ENCODE measurements at places on chromosomes 4 and X.

GRCh38 chrX:67543818-67544217, at the start of gene AR:
AR (plus strand) TSS chrX:67544021; CDS start chrX:67545147, 1,126 bp downstream.
- DNase-seq: no peak

- no peak for DNase-seq
Measured at GRCh38 chr4:112416464-112416863, 99.5 kb downstream of the NEUROG2 start.

- peak; percentile 8 for DNase-seq
Measured at GRCh38 chr4:105572296-105572695, 19.9 kb downstream of the ARHGEF38 start.

- no peak for DNase-seq
Measured at GRCh38 chr4:154854362-154854761, 73.3 kb downstream of the RBM46 start.

DNA sequence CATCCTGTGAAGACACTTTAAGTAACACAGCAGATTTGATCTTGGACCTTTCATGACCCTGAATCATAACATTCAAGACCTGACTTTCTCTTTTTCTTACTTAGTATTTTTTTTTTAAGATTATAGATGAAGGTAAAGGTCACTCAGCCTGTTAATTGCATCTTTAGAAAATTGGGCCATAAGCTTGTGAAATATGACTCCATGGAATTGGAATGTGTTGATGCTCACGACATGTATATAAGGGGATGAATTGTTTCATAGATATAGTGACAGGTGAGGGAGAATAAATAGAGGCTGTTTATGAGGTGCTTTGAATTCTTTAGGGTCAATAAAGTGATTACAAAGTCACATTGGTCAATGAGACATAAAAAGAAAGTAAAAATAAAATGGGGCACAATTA, 27.7 kb upstream of the HS3ST1 start:
- DNase-seq: peak; percentile 41

DNA sequence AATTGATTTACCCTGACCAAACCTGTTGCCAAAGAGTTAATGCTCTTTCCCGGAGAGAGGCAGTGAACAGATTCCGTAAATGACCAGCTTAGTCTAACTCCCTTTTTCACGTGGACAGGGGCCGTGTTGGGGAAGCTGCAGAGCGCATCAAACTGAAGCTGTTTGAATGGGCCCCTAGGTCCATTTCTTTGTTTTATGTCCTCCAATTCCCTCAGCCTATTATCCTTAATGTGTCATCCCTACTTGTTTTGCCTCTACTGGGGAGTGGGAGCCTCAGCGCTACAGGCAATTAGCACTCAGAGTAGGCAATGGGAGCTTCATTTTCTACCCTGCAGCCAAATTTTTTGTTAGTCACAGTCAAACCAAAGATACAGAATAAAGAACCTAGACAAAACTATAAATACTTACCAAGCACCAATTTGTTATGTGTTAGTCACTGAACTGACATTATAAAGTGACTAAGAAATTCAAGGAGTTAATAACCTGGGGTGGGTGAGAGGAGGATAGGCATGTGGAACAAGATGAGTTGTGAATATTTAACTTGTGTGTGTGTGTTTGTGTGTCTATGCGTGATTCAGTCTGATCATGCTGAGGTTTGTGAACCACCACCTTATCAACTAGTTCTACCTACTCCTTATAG, 417.4 kb downstream of the PACRGL start:
- peak; percentile 16 for DNase-seq

DNA sequence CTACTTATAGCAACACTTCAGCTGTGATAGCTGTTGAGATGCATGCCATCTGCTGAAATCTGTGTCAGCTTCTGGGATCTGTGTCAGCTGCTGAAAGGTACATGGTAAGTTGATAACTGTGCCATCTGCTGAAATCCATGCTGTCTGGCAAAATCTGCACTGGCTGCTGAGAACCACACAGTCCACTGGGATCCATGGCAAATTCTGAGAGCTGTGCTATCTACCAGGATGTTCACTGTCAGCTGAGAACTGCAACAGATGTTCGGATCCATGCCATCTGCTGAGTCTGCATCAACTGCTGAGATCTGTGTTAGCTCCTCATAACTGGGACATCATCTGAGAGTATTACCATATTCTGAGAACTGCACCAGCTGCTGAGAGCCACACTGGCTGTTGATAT, 430.5 kb upstream of the POU3F4 start:
- no peak for DNase-seq

GRCh38 chrX:70481471-70482270, 37.0 kb downstream of the DLG3 start:
- no peak for DNase-seq

DNA sequence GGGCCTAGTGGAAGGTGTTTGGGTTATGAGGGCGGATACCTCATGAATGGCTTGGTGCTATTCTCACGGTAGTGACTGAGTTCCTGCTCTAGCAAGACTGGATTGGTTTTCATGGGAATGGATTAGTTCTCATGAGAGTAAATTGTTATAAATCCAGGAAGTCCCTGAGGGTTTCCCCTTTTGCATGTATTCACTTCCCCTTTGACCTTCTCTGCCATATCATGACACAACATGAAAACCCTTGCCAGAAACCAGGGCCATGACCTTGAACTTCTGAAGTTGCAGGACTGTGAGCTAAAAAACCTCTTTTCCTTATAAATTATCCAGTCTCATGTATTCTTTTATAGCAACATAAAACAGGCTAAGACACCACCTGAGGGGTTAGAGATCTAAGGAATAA, 529.7 kb upstream of the RPS6KA3 start:
- no peak for DNase-seq

GRCh38 chr4:121712001-121712651, 15.3 kb upstream of the ANXA5 start:
- no peak for DNase-seq

GRCh38 chrX:141969706-141970105, 66.0 kb downstream of the MAGEC1 start:
- no peak for DNase-seq

DNA sequence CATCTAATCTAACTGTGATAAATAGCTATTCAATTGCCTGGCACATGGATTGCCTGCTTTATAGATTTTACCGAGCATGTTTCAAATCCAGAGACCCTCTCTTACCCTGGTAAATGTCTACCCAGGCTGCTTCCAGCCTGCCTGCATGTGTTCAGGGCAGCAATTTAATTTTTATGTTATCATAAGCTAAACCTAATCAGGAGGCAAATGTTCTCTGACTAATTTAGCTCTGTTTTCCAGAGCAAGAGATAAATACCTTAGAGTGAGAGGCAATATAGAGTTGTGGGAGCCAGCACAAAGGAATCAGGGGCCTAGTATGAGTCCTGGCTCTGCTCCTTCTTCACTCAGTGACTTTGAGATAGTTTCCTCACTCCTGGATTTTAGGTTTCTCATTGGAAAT, 37.7 kb downstream of the PARM1 start:
- DNase-seq: no peak

- DNase-seq: no peak
Measured at GRCh38 chr4:52477191-52477780, 181.8 kb downstream of the USP46 start.

- no peak for DNase-seq
Measured at GRCh38 chrX:130228871-130229270, 39.8 kb downstream of the ZNF280C start.

GRCh38 chr4:45183905-45184304, 457.5 kb upstream of the GNPDA2 start:
- no peak for DNase-seq

DNA sequence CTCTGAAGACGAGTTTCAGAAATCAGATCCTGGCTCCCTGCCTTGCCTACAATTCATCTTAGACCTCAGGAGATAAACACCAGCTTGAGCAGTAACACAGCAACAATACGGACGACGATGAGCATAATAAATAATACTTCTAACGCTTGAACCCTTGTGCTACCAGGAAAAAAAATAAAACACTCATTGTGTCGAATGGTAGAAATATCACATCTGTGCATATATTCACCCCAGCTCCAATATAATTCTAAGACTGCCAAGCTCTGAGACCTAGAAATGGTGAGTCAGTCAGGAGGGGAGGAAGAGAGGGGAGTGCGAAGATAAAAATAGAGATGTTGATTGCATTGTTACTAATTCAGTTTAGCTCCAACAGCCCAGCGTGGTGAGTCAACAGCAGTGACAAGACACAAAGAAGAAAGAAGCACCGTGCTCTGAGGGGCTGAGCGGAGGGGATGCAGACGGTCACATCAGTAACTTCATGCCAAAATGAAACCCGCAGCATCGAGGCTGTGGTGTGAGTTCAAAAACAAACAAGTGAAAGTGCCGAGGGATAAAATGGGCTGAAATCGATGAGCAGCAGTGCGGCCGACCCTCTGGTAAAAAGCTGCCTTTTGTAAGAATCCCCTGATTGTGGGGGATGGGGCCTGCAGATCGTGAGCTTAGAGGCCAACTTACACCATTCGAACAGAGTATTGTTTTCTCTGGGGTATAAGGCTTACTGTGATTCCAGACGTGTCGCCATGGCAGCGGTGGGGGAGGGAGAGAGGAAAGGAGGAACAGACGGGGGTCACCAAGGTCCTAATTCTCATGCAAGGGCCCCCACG, 150.4 kb downstream of the MGST2 start:
- DNase-seq: no peak

GRCh38 chrX:85243761-85244449, at the start of the genes SATL1 and ZNF711:
SATL1 (minus strand) TSS chrX:85243779; CDS start chrX:85108968, 134,811 bp downstream.
ZNF711 (plus strand) TSS chrX:85243991; CDS start chrX:85247573, 3,582 bp downstream.
- peak; percentile 56 for DNase-seq

- no peak for DNase-seq
Measured at GRCh38 chrX:3345281-3346191, 916 bp downstream of the MXRA5 start.

DNA sequence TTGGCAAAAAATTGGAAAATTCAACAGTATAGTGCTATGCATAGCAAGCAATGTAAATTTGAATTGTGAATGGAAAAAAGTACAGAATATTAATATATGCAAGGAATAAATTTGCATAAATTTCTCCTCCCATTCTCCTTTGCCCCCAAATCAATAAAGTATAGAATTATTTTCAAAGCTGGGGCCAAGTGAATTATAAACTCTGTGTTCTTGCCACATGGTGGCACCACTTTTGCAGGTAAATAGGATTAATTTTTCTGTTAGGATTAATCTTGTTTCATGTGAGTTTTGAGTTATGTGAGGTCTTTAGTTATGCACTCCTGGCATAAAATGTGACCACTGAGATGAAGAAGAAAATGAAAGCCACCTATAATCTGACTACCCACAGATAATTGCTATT, 19.9 kb downstream of the COPS4 start:
- DNase-seq: no peak

GRCh38 chr4:6576512-6576911, 1.5 kb downstream of the MAN2B2 start:
- no peak for DNase-seq

GRCh38 chr4:148060264-148061140, 328.6 kb downstream of the ARHGAP10 start:
- no peak for DNase-seq

DNA sequence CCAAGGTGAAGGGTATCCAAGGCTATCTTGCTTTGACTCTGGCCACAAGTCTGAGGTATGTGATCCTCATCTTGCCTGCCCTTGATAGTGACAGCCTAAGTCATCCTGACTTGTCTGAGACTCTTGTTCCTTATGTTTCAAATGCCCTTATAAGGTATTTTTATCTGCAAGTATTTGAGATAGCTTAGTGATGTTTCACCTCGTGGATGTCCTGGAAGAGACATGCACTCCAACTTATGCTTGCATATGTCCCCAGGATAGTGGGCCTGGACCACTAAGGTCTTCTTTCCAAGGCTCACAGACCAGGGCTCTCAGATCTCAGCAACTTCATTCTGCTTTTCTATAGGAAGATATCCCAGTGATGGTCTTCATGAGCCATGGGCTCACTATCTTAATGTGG, 120.5 kb upstream of the WDR1 start:
- no peak for DNase-seq

DNA sequence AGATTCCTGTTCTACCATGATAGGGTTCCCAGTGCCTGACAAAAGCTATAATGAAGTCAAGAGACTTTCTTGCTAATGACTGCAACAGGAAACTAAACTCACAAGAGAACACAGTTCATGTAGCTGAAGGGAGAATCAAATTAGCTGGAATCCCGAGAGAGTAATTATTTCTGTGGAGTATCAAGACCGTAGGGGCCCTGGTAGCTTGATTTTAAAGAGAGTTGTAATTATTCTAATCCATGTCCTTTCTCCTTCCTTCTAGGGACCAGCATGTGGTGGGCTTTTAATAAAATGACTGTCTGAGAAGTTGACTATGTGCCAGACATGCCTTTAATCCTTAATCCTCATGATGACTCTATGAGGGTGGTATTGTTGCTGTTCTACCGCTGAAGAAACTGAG, 1.7 kb upstream of the TRPC5OS start:
- no peak for DNase-seq

GRCh38 chr4:148226341-148226740, 215.9 kb downstream of the NR3C2 start:
- no peak for DNase-seq

DNA sequence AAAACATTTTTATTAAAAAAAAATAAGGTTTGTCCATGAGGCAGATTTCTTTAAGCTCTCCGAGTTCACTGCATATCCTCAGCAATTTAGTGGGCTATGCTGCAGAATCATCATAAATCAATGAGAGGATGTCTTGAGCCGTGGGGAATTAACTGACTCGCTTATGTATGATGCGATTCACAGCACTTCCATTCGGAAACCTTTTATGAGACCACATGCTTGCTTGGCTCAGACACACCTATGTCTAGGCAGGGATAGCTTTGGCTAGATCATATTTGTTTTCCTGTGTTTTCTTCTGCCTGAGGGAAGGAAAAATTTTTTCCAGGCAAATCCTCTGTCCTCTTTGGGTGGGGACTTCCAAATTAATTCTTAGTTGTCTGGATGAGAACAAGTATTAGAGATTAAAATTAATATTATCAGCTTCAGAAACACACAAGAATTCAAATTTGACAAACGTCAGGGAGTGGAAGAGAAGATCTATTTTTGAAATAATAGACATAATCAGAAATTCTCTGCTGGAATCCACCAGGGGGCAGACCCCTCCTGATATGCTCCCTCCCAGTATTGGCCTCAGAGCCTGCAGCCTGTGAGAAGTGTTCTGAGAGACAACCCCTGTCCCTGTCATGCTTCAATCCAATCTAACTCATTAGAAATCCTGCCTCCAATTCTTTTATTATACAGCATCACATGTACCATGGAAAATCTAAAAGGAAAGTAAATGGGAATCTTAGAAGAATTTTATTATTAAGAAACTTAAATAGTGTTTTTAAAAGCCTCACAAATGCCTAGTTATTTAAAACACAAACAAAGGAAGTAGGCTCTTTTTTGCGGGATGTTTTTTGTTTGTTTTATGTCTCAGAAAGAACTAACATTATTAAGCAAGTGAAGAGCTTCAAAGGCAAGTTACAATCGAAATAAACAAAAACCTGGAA, 345.1 kb upstream of the TACR3 start:
- DNase-seq: peak; percentile 87
